Naive B cell (primary cell): ENCODE measurements at places on chromosomes 12 and 14. TPM values are rescaled to one million over a fixed set of nuclear protein-coding genes. Genes with fewer than 3 reads are reported as not detected.

SLC2A13 gene
- polyA plus RNA-seq: not detected

MYF5 gene
- not detected for polyA plus RNA-seq

NPFF gene
- polyA plus RNA-seq: not detected

BCAT1 gene
- not detected for polyA plus RNA-seq

FAIM2 gene
- not detected for polyA plus RNA-seq

TTC9 gene
- polyA plus RNA-seq: 18.9 TPM

CDKN3 gene
- 1.2 TPM for polyA plus RNA-seq

PTPRQ gene
- not detected for polyA plus RNA-seq

ERBB3 gene
- polyA plus RNA-seq: not detected

DEPDC4 gene
- polyA plus RNA-seq: 1.3 TPM
